Karpas-422 (cell line): ENCODE measurements at places on chromosomes 1 and 21. TPM values are rescaled to one million over a fixed set of nuclear protein-coding genes. Genes with fewer than 3 reads are reported as not detected.

CASQ2 gene
- not detected in 2 replicates for total RNA-seq

OR2AK2 gene
- 0.22 TPM in 1 of 2 replicates, not detected in the other for total RNA-seq

GRCh38 chr1:118989878-118990378 is 1.8 kb upstream of the TBX15 start:
- H3K27me3 ChIP-seq: no peaks in the 10 kb centered on the region
- H3K4me3 ChIP-seq: no peak overlapping the region
- no peak overlapping the region for H3K27ac ChIP-seq
- no peak for DNase-seq
- no peaks in the 10 kb centered on the region for H3K36me3 ChIP-seq

- H3K27ac ChIP-seq: no peak overlapping the region
- no peaks in the 10 kb centered on the region for H3K36me3 ChIP-seq
- H3K27me3 ChIP-seq: no peaks in the 10 kb centered on the region
- no peak overlapping the region for H3K4me3 ChIP-seq
Observed at GRCh38 chr1:221638595-221638994, 103.3 kb downstream of the DUSP10 start.

GRCh38 chr1:50700214-50700613 is 259.9 kb downstream of the FAF1 start:
- H3K4me1 ChIP-seq: peaks cover 14% of the 10 kb centered on the region
- H3K4me3 ChIP-seq: no peak overlapping the region
- no peaks in the 10 kb centered on the region for H3K27me3 ChIP-seq
- DNase-seq: no peak
- no peaks in the 10 kb centered on the region for H3K36me3 ChIP-seq
- no peak overlapping the region for H3K27ac ChIP-seq

DNA sequence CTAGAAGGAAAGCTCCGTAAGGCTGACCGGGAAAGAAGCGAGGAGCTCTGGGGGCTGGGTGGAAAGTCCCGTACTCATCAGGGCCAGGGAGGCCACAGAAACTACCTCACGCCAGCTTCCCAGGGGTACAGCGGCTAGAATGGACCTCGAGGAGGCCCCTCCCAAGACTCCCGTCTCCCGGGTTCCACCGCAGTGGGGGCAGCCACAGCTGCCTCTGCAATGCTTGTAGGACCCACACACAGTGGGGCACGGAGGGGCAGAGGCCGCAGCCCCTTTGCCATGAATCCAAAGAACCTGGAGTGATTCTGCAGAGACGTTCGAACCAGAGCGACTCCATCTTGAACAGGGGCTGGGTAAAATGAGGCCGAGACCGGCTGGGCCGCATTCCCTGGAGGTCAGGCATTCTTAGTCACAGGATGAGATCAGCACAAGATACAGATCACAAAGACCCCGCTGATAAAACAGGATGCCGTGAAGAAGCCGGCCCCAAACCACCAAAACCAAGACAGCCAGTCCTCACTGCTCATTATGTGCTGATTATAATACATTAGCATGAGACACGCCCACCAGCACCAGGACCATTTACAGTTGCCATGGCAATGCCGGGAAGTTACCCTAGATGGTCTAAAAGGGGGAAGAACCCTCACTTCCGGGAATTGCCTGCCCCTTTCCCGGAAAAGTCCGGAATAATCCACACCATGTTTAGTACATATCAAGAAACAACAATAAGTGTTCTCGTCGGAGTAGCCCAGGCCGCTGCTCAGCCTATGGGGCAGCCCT is 1.6 kb upstream of the ANKRD65 start:
- no peak overlapping the region for H3K4me3 ChIP-seq
- H3K36me3 ChIP-seq: no peaks in the 10 kb centered on the region
- no peaks in the 10 kb centered on the region for H3K4me1 ChIP-seq
- no peaks in the 10 kb centered on the region for H3K27me3 ChIP-seq
- H3K27ac ChIP-seq: no peak overlapping the region

- DNase-seq: no peak
- H3K27ac ChIP-seq: no peak overlapping the region
- no peak overlapping the region for H3K4me3 ChIP-seq
Observed at GRCh38 chr1:231322880-231323530, 14.6 kb downstream of the EXOC8 start.

DNA sequence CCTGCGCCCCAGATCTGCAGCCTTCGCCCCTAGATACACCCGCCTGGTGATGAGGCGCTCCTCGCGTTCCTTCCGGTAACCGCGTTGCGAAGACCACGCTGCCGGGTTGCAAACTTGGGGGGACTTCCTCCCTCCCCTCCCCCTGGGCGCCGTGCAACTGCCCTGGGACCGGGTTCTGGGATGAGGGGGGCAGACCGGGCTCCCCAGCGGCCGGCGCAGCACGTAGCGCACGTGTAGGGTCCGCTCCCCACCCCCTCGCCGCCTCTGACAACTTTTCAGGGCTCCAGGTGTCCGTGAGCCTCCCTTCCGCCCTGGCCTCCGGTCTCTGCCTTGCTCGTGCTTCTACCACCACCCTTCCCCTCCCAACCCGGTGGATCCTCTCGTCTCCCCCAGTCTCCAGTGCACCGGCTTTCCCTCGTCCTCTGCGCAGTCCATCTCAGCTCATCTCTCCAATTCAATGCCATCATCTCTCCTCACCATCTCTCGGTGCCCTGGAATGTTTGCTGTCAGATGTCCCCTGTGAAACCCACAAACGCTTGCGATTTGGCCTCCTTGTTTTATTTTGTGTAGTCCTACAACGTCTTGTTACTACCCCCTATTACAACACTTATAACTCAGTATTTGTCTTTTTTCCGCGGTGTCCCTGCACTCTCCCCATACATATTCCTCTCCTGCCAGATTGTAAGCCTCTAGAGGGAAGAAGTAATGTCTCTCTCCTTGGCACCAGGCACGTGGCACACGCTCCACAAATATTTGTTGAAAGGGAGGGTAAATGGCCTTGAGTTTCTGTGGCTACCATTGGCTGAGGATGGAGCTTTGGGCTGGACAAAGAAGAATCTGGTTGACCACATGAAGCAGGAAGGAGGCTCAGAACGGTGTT is 782 bp downstream of the PCAT6 start:
- DNase-seq: no peak
- no peaks in the 10 kb centered on the region for H3K27me3 ChIP-seq
- H3K4me3 ChIP-seq: no peak overlapping the region
- no peak overlapping the region for H3K27ac ChIP-seq
- H3K36me3 ChIP-seq: no peaks in the 10 kb centered on the region
